ENCODE measurements at places on chromosomes 16 and 17.

GRCh38 chr17:8436844-8437171 is 1.1 kb downstream of the NDEL1 start:
- DNase-seq: no peak

GRCh38 chr17:48552466-48553189 is 7.7 kb upstream of the HOXB2 start:
- DNase-seq: no peak

- peak; percentile 14 for DNase-seq
Observed at GRCh38 chr17:18187821-18188761, 4.5 kb downstream of the ALKBH5 start.

- peak; percentile 60 for DNase-seq
Observed at GRCh38 chr17:20116683-20117309, 107.6 kb downstream of the SPECC1 start.

- DNase-seq: no peak
Observed at GRCh38 chr17:82309656-82310570, 7.5 kb downstream of the CD7 start.

- DNase-seq: no peak
Observed at GRCh38 chr16:2337431-2338296, 2.9 kb downstream of the ABCA3 start.

DNA sequence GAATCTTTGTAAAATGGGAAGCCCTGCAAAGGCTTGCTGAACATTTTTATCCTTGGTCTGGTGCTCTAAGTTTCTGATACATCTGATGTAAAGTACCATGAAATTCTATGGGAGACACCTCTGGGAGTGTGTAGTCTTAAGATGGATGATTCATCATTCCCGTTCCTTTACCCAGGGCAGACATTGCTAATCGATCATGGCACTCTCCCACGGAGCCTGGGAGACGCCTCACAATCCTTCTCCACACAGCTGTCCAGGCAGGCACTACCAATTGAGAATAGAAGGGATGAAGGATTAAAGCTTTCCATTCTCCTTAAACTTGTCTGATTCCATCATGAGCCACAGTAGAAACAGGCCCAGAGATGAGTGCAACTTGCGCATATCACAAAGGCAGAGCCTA is 144.8 kb downstream of the GSG1L start:
- peak; percentile 5 for DNase-seq

GRCh38 chr16:78988361-78988969 is 612.1 kb downstream of the MAF start:
- DNase-seq: no peak

DNA sequence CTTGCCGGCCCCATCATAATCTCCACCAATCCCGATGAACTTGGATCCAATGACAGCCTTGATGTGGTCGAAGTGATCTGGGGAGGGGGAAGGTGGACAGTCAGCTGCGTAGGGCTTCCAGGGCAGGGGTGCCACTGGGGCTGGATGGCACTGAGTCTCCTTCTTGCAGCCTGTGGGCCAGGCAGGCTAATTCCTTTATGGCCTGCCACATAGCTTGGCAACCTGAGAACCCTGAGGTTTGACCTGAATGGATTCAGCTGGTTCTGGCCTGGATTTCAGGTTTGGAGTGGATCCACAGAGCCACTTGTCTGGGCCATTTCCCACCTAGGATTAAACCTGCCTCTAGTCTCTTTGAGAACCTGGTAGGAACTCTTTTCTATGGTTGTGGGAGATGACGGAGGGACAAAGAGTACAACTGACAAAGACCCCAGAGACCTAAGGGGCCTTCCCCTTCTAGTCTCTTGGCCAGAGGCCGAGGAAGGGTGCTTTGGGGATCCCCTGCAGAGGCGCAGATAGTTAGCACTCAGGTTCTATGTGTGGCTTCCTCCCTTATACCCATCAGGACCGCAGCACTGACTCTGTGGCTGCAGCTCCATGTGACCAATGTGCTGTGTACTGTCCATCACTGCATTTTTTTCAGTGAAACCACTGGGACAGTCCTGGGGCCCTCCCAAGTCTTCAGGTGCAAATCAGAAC is 9.2 kb upstream of the DPEP3 start:
- DNase-seq: no peak

- no peak for DNase-seq
Observed at GRCh38 chr17:59388069-59388556, 56.7 kb downstream of the YPEL2 start.

GRCh38 chr16:56880176-56880575 is 15.2 kb downstream of the SLC12A3 start:
- no peak for DNase-seq

GRCh38 chr17:77610972-77611521 is 347.5 kb upstream of the TNRC6C start:
- DNase-seq: peak; percentile 21

DNA sequence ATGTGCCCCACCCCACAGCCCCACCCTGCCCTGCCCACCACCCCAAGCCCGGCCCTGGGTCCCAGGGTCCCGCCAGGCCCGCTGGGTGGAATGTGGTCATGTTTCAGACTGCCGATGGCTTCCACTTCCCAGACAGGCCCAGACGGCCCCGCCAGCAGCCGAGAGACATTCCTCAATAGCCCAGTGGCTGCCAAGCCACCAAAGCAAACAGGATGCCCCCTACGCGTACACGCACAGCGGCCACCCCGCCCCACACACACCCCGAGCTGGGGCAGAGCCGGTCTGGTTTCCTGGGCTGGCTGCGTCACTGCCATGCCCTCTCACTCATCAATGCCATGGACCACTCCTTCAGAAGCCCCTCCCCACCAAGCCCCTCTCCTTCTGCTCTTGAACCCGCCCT is 1.2 kb upstream of the KRT17 start:
- peak; percentile 71 for DNase-seq

GRCh38 chr17:17778308-17779014 is 58.3 kb downstream of the SREBF1 start:
- DNase-seq: peak; percentile 63

- DNase-seq: no peak
Observed at GRCh38 chr17:63240106-63240505, 206.0 kb downstream of the CYB561 start.

GRCh38 chr16:56828647-56829046 is 36.4 kb upstream of the SLC12A3 start:
- no peak for DNase-seq

- no peak for DNase-seq
Observed at GRCh38 chr16:14448879-14449278, 181.2 kb downstream of the PARN start.

DNA sequence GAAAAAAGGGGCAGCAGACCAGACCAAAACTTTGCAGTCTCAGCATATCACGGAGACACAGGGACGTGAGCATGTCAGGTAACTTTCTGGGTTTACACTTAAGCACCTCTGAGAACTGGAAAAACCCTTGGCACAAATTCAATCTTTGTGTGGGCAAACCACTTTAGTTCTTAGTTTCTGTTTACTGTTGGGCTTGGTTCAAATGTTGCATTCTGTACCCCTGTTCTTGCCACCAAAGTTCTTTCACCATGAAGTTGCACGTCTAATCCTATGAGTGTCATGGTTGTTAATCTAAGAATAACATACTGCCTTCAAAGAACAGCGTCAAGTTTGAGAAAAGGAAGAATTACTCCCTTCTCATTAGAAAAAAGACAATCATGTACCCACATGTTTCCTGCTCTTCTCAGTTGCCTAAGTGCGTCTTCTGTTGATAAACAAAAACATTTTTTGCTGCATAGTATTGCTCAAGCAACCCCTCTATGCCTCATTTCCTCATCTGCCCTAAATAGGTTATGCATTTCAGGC is 11.6 kb downstream of the KRT33A start:
- DNase-seq: no peak

DNA sequence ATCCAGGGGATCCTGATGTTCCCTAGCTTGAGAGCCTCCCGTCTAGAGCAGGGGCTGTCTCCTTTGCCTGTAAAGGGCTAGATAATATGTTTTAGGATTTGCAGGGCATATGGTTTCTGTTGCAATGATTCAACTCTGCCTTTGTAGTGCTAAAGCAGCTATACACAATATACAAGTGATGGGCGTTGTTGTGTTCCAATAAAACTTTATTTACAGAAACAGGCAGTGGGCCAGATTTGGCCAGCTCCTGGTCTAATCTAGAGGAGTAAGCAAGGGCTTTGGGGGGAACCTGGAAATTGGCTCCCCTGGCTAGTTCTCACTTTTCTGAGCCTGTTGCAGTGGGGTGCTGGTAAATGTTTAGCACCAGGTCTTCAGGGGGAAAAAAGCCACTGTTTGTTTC is 13.8 kb downstream of the WWOX start:
- DNase-seq: no peak

DNA sequence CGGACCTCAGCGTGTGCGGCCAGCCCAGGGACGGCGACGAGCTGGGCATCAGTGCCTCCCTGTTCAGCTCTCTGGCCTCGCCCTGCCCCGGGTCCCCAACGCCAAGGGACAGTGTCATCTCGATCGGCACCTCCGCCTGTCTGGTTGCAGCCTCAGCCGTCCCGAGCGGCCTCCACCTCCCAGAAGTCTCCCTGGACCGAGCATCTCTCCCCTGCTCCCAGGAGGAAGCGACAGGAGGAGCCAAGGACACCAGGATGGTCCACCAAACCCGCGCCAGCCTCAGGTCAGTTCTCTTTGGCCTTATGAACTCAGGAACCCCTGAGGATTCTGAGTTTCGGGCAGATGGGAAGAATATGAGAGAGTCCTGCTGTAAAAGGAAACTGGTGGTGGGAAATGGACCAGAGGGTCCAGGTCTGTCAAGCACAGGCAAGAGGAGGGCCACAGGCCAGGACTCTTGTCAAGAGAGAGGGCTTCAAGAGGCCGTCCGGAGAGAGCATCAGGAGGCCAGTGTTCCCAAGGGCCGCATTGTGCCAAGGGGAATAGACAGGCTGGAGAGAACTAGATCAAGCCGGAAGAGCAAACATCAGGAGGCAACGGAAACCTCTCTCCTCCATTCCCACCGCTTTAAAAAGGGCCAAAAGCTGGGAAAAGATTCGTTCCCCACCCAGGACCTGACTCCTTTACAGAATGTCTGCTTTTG is 825 bp downstream of the HASPIN start:
- DNase-seq: no peak

GRCh38 chr16:67544329-67544841 is 15.8 kb downstream of the RIPOR1 start:
- no peak for DNase-seq

GRCh38 chr16:13611596-13611995 is 308.4 kb upstream of the ERCC4 start:
- no peak for DNase-seq

DNA sequence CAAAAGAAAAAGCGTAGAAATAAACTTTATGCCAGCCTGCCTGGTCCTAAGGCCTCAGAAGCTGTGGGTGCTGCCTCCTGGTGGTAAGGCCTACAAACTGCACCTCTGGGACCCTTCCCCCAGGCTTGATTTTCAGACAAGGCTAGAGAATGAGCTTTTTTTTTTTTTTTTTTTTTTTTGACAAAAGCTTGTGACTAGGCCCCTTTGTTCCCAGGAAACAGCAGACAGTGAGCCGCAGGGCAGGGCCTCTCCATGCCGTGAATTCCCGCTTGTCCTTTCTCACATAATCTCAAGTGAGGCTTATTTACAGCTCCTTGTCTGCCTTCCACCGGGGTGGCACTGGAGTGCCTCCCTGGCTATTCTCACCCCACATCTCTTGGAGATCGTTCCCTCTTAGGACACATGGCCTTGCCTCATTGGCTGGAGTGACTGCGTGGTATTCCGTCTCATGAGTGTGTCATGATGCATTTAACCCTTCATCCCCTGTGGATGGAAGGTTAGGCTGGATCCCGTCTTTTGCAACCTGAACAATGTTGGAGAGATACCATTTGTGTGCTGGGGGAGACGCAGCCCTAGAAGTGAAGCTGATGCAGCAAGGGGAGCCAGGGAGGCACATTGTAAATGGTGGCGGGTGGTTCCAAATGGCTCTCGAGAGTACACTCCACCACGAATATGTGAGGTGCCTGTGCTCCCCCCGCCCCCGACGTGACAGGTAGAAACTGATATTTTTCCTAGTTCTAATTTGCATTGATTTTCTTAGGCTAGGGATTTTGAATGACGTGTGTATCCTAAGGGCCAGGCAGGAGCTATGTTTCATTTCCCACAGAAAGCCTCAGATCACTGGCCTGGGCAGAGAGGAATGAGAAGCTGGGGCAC is 49.6 kb downstream of the USP22 start:
- peak; percentile 85 for DNase-seq

DNA sequence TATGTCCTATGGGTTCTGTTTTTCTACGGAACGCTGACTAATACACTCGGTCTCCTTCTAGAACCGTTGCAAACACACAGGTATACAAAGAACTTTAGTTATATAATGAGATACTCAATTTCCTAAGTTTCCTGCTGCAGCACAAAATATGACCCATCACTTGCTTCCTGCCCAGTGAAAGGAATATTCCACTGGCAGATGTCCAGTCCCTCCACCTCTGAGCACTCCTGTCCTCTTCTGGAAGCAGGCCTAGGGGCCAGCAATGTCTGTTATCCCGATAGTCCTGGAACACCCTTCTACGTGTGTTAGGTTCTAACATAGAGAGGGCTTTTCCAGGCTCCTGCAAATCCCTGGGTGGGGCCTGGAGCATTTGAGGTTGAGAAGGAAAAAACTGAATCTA is 32.7 kb downstream of the ADAMTS18 start:
- DNase-seq: no peak

GRCh38 chr17:33615861-33616260 is 322.8 kb upstream of the ASIC2 start:
- no peak for DNase-seq

DNA sequence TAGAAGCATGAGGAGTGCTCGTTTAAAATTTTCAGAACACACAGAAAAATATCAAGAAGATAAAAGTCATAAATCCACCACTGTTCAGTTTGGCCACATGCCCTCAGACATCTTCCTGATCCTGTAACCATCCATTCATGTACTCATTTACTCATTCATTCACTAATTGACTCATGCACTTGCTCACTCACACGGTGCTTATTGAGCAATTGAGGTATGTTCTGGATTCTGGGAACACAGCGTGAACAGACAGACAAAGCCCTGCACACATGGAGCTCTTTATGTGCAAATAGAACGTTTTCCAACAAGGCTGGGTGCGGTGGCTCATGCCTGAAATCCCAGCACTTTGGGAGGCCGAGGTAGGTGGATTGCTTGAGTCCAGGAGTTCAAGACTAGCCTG is 10.2 kb upstream of the NATD1 start:
- no peak for DNase-seq

DNA sequence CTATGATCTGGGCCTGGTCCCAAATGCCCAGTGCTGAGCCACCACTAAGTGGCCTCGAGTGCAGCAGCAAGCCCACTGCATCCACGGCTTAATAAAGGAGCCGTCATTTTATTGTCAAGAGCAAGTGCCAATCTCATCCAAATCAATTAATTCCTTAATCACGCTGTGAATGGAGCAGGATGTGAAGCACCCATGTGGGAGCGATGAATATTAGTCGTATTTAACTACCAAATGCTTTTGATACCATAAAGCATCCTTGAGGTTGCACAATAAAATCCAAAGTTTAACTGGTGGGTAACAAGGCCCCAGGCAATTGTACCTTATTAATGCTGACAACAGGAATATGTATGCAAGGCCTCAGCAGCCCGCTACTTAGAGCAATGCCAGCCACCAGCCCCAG is 226.0 kb upstream of the C16orf82 start:
- no peak for DNase-seq

- no peak for DNase-seq
Observed at GRCh38 chr17:57260325-57261083, 4.2 kb downstream of the MSI2 start.

Data from fibroblast of skin of scalp (primary cell).